ENCODE measurements at places on chromosomes 6 and 20.

DNA sequence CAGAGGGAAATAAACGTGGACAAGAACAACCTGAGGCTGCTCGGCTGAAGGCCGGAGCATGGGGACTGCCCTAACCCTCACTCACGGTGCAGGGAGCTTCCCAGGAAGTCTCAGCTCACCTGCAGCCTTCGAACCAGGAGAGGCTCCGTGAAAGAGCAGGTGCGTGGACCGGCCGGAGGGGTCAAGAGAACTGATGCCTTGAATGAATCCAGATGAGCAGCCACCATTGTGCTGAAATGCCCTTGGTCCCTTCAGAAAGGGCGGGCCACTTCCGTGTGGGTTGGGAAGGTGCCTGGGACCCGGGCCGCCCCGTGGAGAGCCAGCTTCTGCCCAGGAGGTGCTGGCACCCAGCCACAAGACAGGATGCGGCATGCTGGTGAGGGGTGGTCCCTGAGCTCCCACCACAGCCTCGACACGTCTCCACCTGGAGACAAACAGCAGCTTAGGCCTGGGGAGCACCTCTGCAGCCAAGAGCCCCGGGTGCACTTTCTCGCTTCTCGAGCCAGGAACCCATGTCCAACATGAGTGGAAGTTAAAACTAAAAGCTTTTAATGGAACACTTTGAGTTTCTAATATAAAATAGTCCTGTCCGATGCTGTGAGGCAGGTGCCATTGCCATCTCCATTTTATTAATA is 83.5 kb downstream of the TTLL2 start:
- DNase-seq, result no peak

DNA sequence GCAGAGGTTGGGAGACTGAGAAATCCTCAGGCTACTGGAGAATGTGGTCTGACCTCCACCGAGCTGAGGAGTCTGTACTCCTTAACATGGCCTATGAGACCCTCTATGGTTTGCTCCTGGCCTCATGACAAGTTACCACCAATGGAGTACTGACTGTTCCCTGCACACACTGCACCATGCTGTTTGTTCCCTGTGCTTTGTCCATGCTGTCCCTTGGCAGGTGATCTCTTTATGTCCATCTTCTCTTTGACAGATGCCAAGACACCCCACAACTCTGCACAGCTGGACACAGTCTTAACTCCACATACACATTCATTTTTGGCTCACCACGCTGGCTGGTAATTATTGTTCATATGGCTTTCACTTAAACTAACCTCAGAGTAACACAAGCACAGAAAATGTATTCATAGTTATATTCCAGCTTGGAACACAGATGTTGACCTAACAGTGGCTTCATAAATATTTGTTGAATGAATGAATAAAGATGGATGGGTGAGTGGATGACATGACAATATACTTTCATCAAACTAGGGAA is 258.0 kb downstream of the ATXN1 start:
- no peak for DNase-seq

DNA sequence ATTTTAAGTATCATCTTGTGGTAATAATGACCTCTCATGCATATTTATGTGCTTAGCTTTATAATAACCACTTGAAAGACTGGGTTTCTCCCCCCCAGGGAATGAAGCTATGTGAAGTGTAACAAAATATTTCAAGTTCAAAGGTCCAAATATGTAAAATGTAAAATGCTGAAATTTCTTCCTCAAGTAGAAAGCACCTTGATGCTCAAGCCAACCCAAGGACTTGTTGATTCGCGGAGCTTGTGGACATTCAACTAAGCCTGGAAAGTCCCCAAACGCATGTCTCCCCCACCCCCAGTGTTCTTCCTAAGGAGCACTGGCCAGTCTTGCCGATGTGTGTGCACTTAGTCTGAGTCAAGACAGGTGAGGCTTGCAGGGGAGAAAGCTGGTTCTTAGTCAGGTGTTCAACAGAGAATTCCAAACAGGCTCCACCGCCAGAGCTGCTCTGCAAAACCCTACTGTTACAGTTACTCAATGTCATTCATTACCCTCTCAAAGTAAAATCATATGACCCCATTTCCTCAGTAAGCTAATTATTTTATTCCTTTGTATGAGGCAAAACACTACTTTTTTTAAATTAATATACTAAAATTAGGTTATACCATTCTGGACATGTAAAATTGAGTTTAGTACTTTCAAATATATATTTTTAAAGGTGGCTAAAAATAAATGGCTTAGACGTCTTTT is 46.9 kb upstream of the QKI start:
- DNase-seq, result no peak

- DNase-seq, result no peak
These were observed 677 bp upstream of the ZNF341 start for GRCh38 chr20:33730946-33731692.

GRCh38 chr6:149600508-149600907 is 34.3 kb downstream of the GINM1 start:
- DNase-seq, result no peak

- no peak for DNase-seq
These were observed 392.1 kb upstream of the HSF2 start for GRCh38 chr6:122007339-122007738.

DNA sequence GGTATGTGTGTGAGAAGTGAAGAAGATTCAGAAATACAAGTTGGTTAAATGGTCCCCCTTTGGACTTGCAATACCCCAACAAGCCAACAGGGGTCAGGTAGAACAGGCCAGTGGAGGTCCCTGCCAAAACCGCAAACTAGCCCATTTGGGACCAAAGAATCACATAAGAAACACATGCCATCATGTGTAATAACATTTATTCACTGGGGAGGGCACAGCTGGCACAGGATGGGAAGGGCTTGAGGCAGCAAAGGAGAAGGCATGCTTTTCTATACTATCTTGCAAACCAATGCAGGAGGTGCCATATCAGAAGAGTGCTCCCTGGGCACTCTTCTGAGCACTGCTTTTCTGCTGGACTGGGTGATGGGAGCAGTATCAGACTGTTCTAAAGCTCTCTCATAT is 116.1 kb upstream of the TRAF3IP2 start:
- peak; percentile 33 for DNase-seq

GRCh38 chr6:14187406-14187805 is 69.8 kb downstream of the CD83 start:
- DNase-seq, result no peak

DNA sequence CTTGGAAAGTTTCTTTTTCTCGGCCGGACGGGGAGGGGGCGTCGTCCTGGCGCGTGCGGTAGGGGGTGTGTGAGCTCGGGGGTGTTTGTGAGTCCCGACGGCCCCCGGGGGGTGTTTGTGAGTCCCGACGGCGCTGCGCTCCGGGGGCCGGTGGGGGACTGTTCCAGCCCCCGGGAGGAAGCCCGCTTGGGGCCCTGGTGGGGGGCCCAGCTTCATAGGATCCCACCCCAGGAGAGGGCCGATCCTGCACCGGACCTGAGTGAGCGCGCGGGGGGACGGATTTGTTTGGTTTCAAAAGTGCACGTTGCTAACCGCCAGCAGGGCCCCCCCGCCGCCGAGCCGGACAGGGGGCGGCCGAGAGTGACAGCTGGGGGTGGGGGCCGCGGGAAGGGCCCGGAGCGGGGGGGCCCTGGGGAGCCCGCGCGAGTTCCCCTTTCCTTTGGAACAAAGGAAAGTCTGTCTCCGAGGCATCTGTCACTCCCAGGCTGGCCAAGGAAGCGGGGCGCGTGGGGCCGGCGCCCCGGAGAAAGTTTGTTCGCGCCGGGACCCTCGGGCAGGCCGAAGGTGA is 485 bp downstream of the TGIF2 start:
- peak; percentile 33 for DNase-seq

GRCh38 chr20:15296422-15296821 is 959.0 kb upstream of the FLRT3 start:
- DNase-seq, result no peak

DNA sequence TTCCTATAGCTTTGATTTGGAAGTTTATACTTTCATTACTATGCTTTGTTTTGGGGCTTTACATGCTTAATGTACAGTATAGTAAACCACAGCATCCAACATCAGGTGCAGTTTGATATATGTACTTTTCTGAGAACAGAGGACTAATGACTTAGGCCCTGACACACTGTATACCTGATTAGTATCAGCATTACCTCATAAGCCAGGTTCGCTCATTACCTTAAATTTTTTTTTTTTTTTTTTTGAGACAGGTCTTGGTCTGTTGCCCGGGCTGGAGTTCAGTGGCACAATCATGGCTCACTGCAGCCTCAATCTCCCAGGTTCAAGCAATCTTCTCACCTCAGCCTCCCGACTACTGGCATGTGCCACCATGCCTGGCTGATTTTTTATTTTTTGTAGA is 28.4 kb downstream of the CD109 start:
- no peak for DNase-seq

DNA sequence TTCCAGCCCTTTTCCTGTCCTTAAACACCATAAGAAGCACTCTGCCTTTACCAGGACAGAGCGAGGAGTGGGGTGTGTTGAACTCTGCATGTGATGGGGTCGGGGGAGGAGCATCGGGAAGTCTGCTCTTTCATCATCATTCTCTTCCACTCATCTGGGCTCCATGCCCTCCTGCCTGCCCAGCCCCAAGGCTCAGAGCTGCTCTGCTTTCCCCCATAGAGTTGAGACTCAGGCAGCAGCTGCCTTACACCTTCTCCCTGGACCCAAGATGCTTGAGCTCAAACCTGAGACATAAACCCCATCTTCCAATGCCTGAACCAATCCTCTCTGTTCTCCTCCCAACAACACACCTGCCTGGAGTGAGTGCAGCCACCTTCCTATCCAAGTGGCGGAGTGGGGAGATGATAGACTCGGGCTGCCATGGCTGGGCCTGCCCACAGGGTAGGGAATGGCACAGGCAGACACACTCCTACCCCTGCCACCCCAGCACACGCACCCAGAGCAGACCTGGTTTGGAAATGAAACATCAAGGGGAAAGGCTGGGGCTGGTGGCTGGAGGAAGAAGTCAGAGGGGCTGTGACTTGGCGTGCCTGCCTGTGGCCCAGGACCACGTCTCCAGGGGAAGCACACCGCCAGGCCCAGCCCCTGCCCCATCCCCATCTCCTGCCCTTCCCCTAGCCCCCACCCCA is 28.4 kb downstream of the TFEB start:
- no peak for DNase-seq

DNA sequence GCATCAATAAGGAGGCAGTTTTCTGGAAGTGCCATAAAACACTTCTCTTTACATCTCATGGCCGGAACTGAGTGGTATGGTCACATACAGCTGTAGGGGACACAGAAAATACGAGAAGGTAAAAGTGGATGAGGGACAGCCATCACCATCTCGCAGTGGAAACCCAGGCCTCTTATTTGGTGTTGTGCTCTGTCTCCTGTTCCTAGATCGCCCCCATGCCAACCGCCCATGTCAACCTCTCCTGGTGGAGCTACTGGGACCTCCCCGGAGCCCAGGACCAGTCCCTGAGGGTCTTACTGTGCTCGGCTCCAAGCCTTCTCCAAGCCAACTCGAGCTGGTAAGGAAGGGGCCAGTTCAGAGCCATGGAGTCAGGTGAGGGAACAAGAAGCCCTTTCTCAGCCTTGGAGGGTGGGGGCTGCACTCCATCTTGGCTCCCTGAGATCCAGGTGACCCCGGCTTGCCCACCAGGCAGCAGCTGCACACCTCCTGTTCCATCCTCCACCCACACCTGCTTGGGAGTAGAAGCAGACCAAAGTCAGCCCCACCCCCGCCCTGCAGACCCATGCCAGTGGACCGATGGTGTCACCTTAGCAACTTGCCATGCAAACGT is 149.0 kb upstream of the CST7 start:
- DNase-seq, result no peak

DNA sequence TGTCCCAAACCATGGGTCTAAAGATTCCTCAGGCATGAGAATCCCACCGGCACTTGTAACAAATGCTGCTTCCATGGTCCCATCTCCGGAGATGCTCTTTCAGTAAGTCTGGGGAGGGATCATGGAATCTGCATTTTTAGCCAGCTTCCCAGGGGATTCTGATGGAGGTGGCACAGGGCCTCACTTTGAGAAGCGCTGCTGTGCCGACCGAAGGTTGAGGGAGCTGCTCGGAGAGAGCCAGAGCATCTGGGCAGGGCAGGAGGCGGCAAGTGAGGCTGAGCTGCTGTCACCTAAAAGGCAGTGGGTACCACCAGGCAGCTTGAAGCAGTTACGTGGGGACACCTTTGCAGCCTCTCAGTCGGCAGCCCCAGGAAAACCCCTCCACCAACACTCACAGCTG is 100.2 kb upstream of the CDYL start:
- DNase-seq, result no peak
